ENCODE measurements at places on chromosomes 7 and 10. TPM values are rescaled to one million over a fixed set of nuclear protein-coding genes. Genes with fewer than 3 reads are reported as not detected.

DNA sequence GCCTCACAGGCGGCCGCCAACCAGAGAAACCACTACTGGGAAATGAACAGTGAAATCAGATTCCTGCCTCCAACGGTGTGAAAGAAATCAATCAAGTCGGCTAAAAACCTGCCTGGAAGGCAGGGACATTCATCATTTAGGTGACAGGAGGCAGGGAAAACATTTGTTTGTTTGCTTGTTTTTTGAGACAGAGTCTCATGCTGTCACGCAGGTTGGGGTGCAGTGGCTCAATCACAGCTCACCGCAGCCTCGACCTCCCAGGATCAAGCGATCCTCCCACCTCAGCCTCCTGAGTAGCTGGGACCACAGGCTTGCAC lies 30.5 kb downstream of the AP5Z1 start:
- DNase-seq: no peak

PON2 gene
- total RNA-seq: 56.4 TPM

DNA sequence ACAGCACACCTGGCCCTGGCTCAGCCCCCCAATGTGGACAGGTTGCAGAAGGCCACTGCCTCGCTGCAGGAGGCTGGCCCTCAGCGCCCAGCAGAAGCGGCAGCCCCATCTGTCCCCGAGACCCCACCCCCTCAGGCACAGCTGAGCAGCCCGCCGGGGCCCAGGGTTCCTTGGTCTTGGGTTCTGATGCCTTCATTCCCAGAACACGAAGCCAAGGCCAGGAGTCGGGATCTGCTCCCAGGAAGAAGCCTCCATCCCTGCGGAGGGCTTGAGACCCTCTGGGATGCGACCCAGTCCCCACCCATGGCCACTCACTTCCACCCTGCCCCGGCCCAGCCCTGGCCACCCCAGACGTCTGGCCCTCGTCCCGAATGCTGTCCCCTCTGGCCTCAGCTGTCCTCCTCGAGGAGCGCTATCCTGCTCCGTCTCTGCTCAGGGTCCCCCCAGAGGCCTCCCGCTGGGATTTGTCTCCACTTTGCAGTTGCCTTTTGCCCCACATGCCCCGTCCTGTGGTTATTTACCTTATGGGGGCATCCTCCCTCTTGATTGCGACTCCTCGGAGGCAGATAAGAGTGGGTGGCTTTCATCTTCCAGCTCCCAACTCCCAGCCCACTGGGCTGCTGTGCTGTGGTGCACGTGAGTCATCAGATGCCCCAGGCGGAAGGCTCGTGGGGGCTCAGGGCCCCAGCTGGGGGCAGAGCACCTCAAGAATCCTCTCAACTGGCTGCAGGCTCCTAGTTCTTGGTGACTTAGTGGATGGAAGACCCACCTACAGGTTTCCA lies 97.5 kb downstream of the MKI67 start:
- no peak for DNase-seq

DNA sequence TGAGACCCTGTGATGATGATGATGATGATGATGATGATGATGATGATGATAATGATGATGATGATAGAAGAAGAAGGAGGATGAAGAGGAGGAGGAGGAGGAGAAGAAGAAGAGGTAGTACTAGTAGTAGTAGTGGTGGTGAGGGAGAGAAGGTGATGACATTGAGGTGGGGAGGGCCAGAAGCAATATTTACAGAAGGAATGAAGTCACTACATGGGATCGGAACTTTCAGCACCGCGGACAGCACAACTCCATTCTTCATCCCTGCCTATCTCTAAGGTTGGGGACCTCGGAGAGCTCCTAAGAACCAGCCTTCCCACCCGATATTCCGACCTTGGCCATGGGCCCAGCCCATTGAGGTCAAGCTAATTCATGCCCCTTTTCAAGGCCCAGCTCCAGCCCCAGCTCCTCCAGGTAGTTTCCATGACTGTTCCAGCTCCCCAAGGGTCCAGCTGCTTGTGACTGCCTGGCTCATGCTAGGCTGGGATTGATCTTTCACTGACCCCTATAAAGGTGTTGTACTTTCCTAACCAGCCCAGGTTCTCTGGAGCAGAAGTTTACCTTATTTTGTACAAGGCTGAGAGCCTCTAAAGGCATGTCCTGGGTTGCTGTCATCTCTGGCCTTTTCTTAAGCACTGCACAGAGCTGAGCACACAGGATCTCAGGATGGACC lies 10.3 kb downstream of the CRHR2 start:
- DNase-seq: peak; percentile 71
